ENCODE measurements at places on chromosomes 7 and 10.

GRCh38 chr7:38438970-38439369 lies 165.5 kb upstream of the TARP start:
- no peak for DNase-seq

DNA sequence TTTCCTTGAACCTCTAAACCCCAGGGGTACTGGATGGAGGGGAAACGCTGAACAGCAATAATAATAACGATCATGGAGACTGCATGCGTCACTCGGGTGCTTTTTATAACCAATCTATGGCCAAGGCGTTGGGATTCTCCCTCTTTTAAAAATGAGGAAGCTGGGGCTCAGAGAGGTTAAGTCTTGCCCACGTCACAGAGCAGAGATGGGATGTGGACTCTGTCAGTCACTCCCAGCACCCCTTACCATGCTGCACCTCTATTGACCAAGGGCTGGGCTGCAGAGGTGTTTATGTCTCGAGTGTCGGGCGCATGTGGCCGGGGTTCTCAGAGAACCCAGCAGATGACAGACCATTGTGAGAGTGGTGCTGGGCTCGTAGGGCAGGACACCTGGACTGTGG lies 129.9 kb downstream of the CDH23 start:
- no peak for DNase-seq

- DNase-seq: no peak
Observed at GRCh38 chr7:3495530-3495929, 194.5 kb downstream of the SDK1 start.

- DNase-seq: no peak
Observed at GRCh38 chr7:2528481-2529095, 9.0 kb downstream of the LFNG start.

GRCh38 chr7:104998040-104998752 lies 15.8 kb upstream of the KMT2E start:
- no peak for DNase-seq

GRCh38 chr7:143436325-143436946 lies 6.8 kb upstream of the TAS2R60 start:
- DNase-seq: no peak

DNA sequence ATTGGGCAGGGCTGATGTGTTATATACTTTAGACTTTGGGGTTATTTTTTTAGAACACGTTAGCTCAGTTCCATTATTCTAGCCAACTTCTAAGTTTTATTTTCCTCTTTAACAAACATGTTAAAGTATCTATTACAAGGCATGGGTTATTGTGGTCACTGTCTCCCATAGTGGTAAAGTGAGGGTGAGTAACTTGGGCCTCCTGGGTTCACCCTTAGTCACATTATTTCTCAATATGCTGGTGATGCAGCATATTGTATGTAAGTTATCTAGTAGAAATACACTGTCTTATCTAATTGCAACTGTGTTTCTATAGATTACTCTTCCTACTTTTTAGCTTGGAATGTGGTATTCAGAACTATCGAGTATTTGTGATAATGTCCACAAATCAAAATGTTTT lies 65.9 kb downstream of the BBS9 start:
- DNase-seq: no peak

GRCh38 chr7:116780966-116781365 lies 81.4 kb upstream of the CAPZA2 start:
- DNase-seq: no peak

GRCh38 chr7:27191161-27191731 lies 6.2 kb upstream of the HOXA11 start:
- DNase-seq: no peak

GRCh38 chr7:3453398-3453797 lies 152.3 kb downstream of the SDK1 start:
- DNase-seq: no peak

GRCh38 chr10:13960603-13961002 lies 370.1 kb downstream of the FRMD4A start:
- DNase-seq: no peak

GRCh38 chr10:125076891-125077541 lies 83.3 kb downstream of the CTBP2 start:
- no peak for DNase-seq

GRCh38 chr10:49571388-49571787 lies 32.5 kb upstream of the ERCC6 start:
- DNase-seq: no peak

DNA sequence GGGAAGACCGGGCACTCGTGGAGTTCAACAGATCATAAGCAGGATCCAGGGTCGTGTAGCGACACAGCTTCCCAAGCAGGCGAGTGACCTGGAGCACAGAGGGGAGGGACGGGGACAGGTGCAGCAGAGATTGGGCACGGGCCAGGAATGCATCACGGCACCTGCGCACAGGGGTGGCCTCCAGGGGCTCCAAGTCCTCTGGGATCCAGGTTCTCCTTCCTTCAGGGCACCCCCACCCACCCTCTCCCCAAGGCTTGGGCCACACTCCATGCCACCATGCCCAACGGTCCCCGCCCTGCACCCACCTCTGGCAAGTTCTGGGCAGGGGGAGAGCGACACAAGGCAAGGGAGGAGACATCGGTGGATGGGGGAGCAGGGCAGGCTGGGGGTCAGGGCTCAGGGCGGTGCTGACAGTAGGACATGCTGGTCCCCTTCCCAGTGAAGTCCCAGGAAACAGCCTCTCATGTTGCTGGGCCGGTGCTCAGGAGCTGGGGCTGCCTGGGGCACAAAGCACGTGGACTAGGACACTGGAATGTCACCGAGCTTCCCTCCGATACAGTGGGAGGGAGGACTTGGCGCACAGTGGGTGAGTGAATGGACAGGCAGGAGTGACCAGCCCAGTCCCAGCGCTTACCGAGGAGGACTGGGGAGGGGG lies 597.3 kb downstream of the PTPRN2 start:
- DNase-seq: no peak

DNA sequence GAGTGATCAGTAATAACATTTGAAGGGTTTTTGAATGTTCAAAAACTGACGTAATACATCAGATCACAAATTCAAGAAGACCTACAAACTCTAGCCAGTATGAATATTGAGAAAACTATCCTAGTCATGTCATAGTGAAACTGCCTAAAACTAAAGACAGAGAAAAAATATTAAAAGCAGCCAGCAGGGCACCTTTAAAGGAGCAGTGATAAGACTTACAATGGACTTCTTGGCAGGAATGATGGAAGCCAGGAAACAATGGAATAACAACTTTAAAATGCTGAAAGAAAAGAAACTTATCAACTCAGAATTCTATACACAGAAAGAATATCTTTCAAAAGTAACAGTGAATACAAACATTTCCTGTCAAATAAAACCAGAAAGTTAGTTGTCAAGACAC lies 78.3 kb upstream of the CTBP2 start:
- DNase-seq: no peak

DNA sequence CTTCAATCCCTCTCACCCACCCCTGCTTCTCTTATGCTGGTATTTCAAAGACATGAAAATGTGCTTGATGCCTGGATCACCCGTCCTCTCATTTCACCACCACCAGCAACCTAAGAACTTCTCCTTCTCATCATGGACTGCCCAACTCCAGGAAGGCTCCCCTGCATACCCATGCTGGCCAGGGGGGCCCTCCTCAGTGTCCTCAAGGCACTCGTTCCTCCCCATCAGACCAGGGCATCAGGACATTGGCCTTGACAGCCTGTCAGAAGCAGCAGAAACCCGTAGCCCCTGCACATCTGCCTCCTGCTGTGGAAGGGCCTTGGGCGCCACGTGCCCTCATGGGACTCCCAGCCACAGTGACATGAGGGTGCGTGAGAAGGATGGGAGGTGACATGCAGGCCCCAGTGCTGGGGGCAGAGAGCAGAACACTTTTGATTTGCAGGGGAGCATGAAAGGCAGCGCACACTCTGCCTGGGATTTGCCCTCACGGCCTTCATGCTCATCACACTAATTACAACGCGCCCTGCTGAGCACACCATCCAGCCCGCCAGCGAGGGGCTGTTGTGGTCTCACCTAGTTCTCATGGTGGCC lies 1.9 kb upstream of the HSPA12A start:
- no peak for DNase-seq

- no peak for DNase-seq
Observed at GRCh38 chr7:155464948-155465739, 7.2 kb downstream of the EN2 start.

GRCh38 chr10:100537475-100537874 lies 1.7 kb downstream of the HIF1AN start:
- DNase-seq: no peak

DNA sequence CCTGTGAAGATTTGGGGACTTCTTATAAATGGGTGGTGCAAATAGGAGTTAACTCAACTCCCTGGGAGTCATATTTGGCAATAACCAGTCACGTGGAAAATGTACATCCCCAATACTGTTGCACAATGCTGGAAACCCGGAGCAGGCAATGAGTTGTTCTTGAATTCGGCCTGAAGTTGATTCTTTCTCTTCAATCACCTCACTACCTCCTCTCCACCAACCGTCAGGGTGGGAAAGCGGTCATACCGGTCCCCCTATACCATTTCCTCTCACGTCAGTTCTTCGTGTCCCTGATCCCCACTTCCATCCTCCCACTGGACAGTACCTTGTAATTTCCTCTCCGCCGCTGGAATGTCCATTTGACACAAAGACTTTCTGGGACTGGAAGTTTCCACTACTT lies 2.8 kb downstream of the GIMAP5 start:
- no peak for DNase-seq

GRCh38 chr7:142964502-142965246 lies 2.5 kb upstream of the KEL start:
- no peak for DNase-seq

DNA sequence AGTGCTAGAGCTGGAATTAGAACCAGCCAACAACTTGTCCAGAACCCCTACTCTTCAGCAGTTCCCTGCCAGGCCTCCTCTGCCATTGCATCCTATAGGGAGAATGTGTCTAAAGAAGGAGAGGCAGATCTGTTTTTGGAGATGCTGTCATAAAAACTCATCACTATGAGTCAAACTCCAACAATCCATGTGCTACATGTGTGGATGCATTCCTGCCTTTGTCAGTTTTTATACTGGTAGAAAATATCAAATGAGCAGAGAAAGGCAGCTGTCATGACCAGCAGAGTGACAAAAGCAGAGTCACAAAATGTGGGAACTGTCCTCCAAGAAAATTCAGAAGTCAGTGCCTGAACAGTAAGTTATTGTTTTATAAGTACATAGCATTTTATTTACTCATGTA lies 93.0 kb downstream of the ABLIM1 start:
- no peak for DNase-seq

DNA sequence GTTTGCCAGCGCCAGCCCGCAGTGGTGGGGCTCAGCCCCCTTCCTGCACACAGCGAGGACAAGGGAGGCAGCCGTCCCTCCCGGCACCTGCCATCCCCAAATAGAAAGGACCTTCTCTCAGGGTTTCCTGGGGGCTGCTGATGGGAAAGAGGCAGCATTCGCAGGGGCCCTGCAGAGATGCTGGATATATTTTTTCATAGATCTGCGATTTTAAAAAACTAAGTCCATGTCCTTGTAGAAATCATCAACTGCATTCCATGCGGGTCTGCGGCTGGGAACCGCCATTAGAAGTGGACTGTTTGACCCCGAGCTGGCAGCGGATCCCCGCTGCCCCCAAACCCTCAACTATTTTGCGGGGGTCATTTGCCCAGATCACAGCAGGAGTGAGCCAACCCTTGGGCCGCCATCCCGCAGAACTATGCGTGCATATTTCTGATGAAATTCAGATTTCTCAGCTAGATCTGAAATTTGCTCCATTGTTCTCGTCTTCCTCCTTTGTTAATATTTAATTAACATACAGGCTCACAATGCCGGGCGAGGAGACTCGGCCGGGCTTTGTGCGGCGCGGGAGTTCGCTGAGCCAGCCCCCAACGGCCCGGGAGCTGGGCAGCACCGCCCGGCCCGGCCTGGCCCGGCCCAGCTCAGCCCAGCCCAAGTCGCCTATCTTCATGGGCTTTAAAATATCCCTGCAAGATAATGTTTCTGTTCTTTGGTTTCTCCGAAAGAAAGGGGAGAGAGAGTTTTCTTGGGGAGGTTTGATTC lies 2.0 kb downstream of the EN2 start:
- no peak for DNase-seq

- DNase-seq: no peak
Observed at GRCh38 chr10:92850185-92850584, 1.9 kb downstream of the EXOC6 start.

GRCh38 chr10:31099664-31100063 lies 68.0 kb upstream of the ZNF438 start:
- DNase-seq: no peak

DNA sequence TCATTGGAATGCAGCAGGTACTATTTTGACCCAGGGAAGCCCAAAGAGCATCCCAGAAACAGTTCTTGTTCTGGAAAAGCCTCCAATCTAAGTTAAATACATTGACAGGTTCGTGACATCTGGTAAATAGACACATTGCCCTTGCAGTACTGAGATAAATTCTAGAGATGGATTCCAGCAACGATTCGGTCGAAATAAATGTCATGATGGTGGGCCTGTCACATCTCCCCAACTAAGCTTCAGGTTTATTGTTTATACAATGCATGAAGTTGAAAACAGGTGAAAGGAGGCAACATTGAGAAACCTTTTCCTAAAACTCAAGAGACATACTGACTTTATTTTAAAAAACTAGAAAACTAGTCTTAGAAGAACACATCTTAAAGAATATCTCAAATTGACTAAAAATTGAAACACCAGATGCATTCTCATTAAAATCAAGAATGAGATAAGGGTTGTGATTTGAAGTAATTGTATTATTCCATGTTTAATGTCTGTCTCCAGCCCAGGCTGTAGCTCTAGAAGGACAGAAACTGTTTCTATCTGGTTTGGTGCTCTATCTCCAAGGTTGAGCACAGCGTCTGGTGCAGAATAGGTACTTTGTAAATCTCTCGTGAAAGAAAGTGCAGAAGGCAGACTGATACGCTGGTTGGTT lies 114.0 kb downstream of the CABCOCO1 start:
- DNase-seq: no peak

DNA sequence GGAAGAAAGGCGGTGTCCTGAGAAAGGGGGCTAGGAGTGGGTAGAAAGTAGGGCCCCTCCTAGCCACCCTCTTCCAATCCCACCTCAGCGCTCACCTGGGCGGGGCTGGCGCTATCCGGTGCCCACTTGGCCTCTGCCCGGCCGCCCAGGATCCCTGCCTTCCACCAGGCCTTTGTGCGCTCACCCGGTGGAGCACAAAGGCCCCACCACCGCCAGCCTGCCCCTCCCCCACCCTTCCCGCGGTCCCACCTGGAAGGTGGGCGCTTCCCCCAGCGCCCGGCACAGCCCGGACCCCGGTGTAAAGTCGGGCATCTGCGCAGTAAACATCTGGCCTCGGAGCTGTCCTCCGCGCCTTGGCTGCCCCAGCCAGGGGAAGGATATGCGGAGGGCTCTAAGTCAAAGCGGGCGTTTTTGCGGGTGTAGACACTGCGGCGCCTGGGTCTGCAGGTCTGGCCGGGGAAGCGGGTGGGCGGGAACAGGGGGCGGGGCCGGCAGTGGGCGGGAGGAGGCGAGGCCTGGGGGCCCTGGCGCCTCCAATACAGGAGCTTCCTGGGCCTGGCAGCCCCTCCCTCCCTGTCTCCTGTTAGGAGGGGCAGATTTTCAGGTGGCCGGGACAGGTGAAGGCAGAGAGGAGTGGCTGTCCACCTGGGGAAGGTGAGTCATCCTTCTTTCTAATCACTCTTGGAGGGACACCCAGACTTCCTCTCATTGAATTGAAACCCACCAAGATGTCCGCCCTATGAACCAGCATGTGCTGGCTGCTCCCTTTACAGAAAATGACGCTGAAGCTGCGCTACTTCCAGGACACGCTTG lies 49.3 kb downstream of the PNLIPRP2 start:
- no peak for DNase-seq
